ENCODE measurements at places on chromosomes 11 and 22.

- DNase-seq, result no peak
Observed at GRCh38 chr11:70140711-70141485, 62.2 kb upstream of the FADD start.

DNA sequence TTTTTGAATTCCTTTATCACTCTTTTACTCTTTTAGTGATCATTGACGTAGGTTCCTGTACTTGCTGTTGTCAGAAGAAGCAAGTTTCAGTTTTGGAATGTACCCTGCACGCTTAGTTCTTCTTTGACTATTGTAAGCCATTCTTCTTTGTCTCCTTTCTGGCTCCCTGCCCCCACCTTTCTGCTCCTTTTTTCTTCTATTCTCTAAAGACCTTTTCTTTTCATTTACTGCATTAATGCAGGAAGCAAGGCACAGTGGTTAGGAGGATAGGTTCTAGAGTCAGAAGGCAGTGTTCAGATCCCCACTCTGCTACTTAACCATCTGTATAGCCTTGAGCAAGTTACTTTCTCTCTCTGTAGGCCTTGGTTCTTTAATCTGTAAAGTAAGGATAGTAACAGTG, 33.7 kb upstream of the RAG2 start:
- DNase-seq, result no peak

- DNase-seq, result no peak
Observed at GRCh38 chr11:36162006-36162882, 127.0 kb downstream of the COMMD9 start.

GRCh38 chr11:6926208-6927029, at the start of gene ZNF215:
ZNF215 (plus strand) TSS chr11:6926426; CDS start chr11:6932273, 5,847 bp downstream.
- peak; percentile 5 for DNase-seq

DNA sequence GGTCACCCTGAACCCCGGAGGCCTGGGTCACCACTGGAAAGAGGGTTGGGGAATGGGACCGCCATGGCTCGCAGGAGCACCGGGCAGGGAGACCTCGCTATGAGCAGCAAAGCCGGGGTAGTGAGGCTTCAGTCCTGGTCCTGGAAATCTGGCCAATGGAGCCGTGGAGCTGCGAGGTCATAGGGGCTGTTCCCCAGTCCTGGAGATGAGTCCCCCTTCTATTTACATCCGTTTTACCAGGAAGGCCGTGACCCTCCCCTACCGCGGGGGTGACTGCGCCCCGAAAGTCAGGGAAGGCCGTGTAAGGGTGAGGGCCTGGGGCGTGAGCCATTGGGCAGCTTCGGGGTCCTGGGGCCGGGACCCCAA, 449 bp downstream of the PIDD1 start:
- no peak for DNase-seq

- DNase-seq, result no peak
Observed at GRCh38 chr11:92391364-92391763, 166.7 kb downstream of the FAT3 start.

GRCh38 chr11:91927448-91927847, 297.2 kb upstream of the FAT3 start:
- DNase-seq, result no peak

- no peak for DNase-seq
Observed at GRCh38 chr11:504053-504993, 2.7 kb downstream of the RNH1 start.

- no peak for DNase-seq
Observed at GRCh38 chr11:35050541-35050995, 88.4 kb upstream of the CD44 start.

DNA sequence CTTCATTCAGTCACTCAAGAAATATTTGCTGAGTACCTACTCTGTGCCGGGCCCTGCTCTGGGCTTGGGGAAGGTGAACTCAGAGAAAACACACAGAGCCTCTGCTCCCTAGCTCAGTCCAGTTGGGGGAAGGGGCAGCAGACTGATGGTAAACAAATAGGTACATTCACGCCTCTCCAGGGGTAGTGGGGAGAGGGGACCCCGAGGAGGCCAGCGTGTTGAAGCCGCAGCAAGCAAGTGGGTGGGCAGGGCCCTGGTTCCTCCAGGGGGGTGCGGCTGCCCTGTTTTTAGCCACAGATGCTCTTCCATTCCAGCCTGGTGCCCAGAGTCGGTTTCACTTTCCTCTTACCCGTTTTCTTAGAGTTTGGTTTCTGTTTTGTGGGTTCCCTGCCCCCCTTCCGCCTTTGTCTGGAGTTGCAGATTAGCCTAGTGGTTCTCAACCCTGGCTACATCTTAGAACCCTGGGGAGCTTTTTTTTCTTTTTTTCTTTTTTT, 8.7 kb downstream of the DRAP1 start:
- no peak for DNase-seq

DNA sequence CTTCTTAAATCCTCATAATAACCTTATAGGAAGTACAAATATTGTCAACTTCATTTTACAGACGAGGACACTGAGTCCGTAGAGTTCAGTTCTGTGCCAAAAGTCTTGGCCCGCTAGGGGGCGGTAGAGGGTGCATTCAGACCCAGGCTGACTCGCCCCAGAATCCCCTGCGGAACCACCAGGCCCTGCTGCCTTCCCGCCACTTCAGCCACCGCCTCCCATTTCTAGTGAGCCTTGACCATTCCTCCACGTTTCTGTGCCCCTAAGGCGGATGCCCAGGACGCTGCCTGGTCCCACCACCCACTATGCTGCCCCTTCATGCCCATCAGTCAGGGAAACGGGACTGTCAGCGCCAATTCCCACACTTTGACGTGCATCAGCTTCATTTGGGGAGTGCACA, 19.1 kb downstream of the SYT13 start:
- DNase-seq, result no peak

DNA sequence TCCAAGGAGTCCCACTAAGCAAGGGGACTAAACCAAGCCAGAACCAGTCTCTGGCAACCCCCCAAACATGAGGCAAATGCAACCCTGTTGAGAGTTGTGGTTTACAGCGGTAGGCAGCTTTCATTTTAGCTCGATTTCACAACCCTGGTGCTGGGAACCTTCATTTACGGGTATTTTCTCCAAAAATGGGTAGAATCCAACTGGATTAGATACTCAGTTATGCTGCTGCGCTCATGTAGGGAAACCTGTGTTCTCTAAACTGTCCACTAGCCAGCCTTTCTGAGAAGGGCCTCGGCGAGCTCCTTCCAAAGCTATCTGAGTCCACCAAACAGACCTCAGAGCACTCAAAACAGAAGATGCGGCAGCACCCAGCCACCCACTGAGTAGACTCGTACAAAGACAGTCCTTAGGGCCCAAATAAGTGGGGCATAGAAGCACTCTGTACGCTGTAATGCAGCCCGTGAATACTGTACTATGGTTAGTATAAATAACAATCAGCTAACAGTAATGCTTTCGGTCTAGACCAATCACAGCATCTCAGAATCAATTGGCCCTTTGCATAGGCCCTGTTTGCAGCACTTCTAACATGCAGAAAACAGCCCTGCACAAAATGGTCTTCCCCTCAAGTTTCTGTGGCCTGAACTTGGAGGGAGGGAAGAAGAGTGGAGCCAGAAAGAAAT, 104.7 kb downstream of the ETS1 start:
- no peak for DNase-seq

GRCh38 chr11:47620836-47621378, 21.5 kb downstream of the MTCH2 start:
- DNase-seq, result no peak

DNA sequence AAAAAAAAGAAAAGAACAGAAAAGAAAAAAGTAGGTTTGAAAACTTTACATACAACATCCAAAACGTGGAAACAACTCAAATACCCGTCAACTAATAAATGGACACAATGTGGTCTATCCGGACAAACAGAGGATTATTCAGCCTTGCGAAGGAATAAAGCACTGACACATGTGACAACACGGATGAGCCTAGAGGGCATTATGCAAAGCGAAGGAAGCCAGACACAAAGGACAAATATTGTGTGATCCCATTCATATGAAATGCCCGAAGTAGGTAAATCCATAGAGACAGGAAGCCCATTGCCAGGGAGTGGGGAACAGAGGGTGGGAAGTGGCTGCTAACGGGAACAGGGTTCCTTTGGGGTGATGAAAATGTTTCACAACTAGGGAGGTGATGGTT, 11.8 kb downstream of the RFPL1 start:
- DNase-seq, result no peak

DNA sequence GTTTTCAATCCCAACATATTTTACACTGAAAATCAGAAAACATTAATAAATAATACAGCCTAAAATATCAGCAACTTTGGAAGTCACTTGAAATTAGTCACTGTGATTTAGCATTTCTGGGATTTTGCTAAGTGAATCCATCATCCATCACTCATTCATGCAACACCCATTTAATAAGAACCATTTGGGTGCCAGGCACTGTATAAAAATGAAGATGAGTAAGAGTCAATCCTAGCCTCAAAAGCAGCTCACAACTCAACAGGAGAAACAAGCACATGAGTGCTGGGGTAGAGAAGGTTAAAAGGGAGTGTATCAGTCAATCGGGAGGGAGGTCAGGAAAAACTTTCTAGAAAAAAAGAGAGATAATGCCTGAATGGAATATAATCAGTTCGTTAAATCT, 77.9 kb downstream of the PGR start:
- no peak for DNase-seq

DNA sequence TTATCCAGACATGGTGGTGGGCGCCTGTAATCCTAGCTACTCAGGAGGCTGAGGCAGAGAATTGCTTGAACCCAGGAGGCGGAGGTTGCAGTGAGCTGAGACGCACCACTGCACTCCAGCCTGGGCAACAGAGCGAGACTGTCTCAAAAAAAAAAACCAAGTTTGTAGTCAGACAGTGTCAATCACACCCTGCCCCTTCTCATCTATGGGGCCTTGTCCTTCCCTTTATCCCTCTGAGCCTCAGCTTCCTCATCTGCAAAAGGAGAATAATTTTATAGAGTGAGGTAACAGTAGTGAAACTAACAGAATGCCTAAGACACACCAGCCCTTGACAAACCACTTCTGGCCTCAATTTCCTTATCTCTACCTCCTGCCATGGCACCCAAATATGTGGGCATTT, 10.7 kb downstream of the BCL9L start:
- no peak for DNase-seq

DNA sequence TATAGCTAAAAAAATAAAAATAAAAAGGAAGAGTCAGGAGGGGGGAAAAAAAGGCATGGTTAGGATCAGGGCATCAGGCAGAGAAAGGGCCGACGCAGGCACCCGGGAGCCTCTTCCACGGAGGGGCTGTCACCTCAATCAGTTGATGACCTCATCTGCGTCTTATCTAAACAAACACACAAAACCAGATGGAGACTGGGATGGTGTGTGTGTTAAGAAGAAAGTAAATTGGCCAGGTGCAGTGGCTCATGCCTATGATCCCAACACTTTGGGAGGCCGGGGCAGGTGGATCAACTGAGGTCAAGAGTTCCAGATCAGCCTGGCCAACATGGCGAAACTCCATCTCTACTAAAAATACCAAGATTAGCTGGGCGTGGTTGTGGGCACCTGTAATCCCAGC, 63.6 kb downstream of the DHCR7 start:
- no peak for DNase-seq

DNA sequence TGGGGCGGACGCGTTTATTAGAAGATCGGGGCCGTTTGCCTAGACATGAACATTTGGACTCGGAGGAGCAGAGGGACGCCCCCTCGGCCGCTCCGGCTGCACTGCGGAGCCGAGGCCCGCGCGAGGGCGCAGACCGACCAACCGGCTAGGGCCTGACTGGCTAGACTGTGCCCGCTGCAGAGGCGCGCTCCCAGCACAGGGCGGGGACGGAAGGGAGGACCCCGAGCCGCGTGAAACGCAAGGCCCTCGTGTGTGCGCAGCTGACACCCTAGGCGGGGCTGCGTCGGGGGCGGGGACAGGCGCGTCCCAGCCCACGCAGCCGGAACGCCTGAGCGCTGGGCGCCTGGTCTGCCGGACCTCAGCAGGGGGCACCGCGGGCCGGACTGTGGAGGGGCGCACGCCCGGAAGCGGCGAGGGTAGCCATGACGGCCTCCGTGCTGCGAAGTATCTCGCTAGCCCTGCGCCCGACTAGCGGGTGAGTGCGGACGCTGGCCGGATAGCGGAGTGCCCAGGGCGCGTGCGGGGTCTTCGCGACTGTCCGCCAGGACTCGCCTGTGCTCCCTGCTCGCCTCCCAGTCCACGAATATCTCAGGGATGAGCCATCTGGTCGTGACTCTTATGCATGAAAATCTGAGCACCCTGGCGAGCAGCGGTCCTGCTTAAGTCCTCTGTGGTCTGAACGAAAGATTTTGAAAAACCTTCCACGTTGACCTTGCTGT, at the start of gene MRPL40:
Gene MRPL40, plus strand, starts transcription at position 413 of the 719 bp plus-strand sequence. Its CDS starts 10 bp downstream, at position 423.
- peak; percentile 22 for DNase-seq

GRCh38 chr22:30275625-30276024, 9.0 kb upstream of the OSM start:
- DNase-seq, result no peak

- no peak for DNase-seq
Observed at GRCh38 chr22:34783436-34783835, 282.5 kb upstream of the ISX start.

GRCh38 chr11:2919837-2920236, 9.4 kb downstream of the PHLDA2 start:
- DNase-seq, result no peak

GRCh38 chr11:109439684-109440083, 17.7 kb downstream of the C11orf87 start:
- DNase-seq, result no peak

- no peak for DNase-seq
Observed at GRCh38 chr11:47867823-47868222, 19.7 kb upstream of the NUP160 start.

DNA sequence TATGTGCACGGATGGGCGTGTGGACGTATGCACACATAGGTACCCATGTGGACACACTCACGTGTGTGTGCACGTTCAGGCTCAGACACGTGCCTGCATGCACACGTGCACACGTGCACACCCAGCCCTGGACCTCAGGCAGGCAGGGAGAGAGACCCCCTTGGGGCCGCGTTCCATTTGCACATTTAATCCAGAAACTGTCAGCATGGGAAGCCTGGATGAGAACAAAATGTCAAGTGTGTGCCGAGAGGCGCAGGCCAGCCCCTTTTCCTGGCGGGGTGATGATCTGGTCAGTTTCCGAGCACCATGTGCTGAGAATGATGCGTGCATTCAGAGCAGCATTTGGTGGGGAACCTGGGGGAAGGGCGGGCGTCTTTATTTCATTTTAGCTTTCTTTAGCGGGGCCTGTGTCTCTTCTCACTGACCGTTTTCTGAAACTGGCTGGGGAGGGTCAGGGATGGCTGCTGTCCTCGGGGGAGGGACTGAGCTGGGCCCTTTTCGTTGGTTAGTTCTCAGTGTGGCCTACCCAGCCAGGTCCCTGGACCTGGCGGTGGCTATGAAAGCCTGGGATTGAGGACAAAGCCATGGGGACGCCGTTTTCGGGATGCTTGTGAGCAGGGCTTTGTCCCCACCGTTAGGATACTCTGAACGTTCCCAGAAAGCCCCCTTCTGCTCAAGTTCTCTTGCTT, 96.3 kb downstream of the KCNQ1 start:
- DNase-seq, result no peak
